ENCODE measurements at places on chromosomes 4 and X. TPM values are rescaled to one million over a fixed set of nuclear protein-coding genes. Genes with fewer than 3 reads are reported as not detected.
A peak's percentile ranks its signal among the peaks of the same experiment; 100 is the strongest.

DNA sequence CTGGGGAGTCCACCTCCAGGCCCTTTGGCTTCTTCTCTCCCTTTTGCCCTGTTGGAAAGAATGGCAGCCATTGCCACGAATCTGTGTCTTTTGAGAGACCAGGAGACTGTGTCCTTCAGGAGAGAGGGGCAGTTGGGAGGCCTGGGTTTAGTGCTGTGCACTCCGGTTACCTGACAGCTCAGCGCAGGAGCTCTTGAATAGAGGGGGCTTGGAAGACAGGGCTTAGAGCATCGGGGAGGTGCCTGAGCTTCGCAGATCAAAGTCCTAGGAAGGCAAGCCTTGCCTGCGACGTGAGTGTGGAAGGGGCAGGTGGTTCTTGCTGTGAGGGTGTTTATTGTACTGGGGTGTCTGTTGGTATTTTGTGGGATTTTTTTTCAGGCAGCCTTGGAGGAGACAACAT lies 41.9 kb upstream of the TADA2B start:
- DNase-seq = peak; percentile 10

DNA sequence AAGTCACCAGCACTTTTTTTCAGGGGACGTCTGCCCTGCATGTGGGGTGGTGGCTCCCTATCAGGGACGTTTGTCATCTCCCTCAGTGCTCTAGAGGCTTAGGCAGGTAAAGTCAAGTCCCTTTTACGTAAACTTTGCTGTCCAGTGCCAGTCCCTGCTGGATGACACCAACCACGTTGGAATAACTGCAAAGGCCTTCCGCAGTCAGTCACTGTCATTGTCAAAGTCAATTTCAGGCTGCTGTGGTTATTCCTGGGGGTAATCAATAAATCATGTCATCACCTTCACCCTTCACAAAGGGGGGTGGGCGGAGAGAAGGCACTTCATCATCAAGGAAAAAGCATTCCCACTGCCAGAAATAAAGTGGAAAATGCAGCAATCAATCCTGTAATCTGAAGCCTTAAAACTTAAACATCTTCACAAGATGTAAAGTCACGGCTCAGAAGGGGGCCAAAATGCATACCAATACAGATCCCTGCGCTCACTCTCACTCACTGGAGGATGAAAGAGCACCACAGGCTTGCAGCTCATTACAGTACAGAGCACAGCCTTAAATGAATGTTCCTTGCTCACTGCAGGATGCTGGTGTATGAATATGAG lies 56.2 kb downstream of the CLDN22 start:
- no peak for DNase-seq

DNA sequence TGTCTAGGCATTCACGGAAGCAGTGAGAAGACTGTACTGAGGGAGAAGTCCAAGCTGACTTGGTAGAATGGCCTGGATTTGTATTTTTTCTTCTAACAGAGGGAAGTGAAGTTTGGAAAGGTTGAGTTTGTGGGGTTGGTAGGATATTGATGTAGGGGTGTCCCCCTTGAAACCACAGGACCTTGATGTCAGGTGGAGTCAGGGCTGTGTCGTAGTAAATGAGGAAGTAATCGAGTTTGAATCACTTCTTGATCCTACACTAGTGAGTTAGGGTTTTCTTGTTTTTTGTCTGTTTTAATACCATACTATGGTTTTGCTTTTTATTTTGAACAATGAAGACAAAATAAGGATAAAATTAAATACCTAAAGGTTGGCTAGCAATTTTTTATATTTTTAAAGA lies 30.1 kb upstream of the ANAPC4 start:
- no peak for DNase-seq

DNA sequence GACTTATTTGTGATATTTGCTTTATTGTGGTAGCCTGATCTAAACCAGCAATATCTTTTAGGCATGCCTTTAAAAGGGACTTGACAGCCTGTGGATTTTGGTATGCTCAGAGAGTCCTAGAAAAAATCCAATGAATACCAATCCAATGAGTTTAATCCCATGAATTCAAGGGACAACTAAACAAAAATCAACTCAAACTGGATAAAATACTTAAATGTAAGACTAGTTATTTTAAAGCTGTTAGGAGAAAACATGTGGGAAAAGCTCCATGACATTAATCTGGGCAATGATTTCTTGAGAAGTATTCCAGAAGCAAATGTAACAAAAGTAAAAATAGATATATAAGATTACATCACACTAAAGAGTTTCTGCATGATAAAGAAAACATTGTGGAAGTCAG lies 711.5 kb upstream of the PITX2 start:
- no peak for DNase-seq

- DNase-seq = peak; percentile 52
Observed at GRCh38 chrX:39261446-39262147, 460.3 kb downstream of the MID1IP1 start.

The GYPB gene
- not detected for total RNA-seq

- peak; percentile 30 for DNase-seq
Observed at GRCh38 chrX:12721042-12721441, 70.2 kb upstream of the PRPS2 start.

DNA sequence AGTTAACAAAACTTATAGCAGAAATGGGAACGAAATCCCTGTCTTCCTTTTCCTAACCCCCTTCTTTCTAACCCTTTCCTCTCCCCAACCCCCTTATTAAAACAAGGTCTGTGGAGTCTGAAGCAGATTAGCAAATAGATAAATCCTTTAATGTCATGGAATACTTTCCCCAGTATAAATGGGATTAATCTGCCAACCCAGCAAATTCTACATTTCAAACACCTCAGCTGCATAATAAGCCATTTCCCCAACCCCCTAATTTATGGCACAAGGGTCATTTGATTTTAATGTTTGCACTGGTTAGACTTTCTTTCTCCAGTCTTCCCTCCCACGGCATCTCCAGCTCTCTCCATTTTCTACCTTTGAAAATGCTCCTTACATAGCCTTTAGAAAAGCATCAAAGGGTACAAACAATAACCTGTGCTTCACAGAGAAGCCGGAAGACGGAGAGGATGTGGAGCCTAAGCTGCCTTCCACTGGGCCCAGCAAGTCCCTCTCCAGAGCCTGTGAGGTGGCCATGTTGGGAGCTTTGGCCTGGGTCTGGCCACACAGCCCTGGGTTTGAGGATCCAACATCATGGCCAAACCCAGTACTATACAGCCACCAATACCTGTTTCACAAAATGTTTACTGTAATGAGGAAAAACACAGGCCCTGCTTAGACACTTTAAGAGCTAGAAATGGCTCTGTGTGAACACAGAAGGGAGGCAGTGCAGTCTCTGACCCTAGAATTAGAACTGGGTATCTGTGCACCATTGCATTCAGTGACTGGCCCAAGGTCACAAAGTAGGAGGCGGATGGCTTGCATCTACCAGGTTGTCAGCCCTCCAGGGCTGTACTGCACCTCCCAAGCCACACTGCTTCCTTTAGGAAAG lies 56.9 kb upstream of the SPRY1 start:
- no peak for DNase-seq

Data from H7 (cell line).